Smooth muscle cell of the coronary artery (primary cell): ENCODE measurements at places on chromosomes 6 and 20. TPM values are rescaled to one million over a fixed set of nuclear protein-coding genes. Genes with fewer than 3 reads are reported as not detected.

Gene GTF3C6
- 32.1 and 52.0 TPM in 2 replicates for total RNA-seq

Gene MATN4
- 0.23 TPM in 1 of 2 replicates, not detected in the other for total RNA-seq

Gene BACH2
- 0.35 and 0.60 TPM in 2 replicates for total RNA-seq

Gene GUCA1A
- 0.45 TPM in 1 of 2 replicates, not detected in the other for total RNA-seq

Gene ADGB
- total RNA-seq = not detected in 2 replicates

Gene HSPA1L
- 0.98 and 4.1 TPM in 2 replicates for total RNA-seq

Gene RIPOR3
- 1.1 and 23.1 TPM in 2 replicates for total RNA-seq

Gene HCK
- not detected in 2 replicates for total RNA-seq

Gene FOXS1
- 0.35 and 26.9 TPM in 2 replicates for total RNA-seq

Gene SYNE1
- 87.3 and 105 TPM in 2 replicates for total RNA-seq

Gene SCUBE3
- 1.4 and 2.3 TPM in 2 replicates for total RNA-seq

Gene SMPD2
- 12.6 and 14.4 TPM in 2 replicates for total RNA-seq

Gene C20orf144
- total RNA-seq = 0.15 TPM in 1 of 2 replicates, not detected in the other

Gene PLA2G7
- not detected in 2 replicates for total RNA-seq
